H54 (cell line): ENCODE measurements at places on chromosomes 13 and 19.

GRCh38 chr19:18001777-18002345 is 6.1 kb upstream of the ARRDC2 start:
- no peak for DNase-seq

- DNase-seq, result no peak
These were observed 4.8 kb downstream of the PPP6R1 start for GRCh38 chr19:55253842-55254624.

DNA sequence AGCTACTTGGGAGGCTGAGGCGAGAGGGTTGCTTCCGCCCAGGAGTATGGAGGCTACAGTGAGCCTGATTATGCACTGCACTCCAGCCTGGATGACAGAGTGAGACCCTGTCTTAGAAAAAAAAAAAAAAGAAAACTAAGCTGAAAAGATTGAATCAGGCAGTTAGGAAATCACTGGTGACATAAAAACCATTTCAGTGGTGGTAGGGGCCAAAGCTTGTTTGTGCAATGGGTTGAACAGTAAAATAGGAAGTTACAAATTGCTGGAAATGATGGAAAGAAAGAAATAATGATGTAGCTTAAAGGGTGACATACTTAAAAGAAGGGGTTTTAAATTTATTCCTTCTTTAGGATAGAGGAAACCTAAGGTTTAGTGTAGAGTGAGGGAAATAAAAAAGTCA is 4.8 kb upstream of the OXGR1 start:
- DNase-seq, result no peak

DNA sequence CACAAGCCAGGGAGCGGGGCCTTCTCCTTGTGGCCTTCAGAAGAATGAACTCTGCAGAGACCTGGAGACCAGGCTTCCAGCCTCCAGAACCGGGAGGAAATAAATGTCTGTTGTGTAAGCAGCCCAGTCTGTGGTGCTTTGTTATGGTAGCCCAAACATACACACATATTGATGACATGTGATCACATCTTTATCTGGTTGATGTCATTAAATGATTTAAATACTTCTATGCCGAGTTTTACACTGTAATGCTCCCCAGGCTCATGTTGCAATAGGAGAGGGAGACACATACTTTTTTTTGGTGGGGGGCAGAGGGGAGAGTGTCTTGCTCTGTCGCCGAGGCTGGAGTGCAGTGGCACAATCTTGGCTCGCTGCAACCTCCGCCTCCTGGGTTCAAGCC is 188.0 kb upstream of the IRS2 start:
- DNase-seq, result no peak

GRCh38 chr19:40625406-40626120 is 24.4 kb downstream of the LTBP4 start:
- DNase-seq, result no peak

DNA sequence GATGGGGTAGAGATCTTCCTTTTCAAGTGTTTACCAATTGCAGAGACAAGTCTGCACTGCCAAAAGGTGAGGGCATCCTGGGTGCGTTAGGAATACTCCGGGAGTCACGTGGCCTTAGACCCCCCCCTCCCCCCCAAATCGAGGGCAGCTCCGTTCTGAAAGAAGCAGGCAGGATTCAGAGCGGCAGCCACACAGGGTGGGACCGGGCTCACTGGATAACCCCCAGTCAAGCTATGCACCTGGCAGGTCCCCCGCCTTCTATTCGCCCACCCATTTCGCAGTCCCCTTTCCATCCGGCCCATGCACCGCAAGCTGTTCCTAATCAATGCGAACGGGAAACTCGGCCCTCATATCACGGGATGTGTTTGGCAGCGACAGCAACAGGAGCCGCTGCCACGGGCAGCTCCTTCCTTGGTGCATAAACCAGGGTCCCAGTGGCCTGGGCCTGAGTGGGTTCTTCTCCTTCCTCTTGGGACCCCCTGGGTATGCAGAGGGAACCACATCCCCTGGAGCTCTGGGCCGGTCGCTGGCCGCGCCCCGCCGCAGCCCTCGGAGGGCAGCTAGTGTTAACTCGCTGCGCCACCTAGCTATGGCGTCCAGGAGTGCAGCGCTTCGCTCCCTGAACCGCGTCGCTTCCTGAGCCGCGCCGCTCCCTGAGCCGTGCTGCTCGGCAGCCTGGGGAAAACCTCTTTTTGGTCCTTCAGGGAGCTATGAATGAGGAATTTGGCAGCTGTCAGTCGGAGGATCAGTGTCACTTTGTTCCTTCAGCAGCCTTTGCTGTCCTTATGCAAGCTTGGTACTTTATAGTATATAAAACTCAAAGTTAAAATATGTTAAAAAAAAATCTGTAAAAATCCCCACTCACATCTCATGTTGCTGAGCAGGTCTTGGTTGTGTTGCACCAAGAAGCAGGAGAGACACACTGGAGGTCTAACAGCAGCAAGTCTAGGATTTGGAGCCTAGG is 41.4 kb downstream of the LYL1 start:
- peak; percentile 78 for DNase-seq

DNA sequence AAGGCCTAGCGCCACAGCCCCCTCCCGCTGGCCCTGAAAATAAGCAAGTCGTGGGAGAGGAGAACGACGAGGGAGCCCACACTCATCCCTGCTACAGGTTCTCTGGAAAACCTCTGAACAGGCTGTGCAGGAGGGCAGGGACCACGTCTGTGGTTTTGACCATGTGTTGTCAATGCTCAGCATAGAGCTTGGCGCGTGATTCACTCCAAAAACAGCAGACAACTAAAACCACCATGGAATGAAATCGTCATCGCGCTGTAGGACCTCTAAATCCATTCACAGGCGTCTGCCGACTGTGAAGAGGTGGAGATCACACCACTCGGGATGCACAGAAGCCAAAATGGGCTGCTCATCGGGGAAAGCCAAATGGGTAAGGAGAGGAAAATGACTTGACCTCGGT is 121.3 kb downstream of the COL4A1 start:
- no peak for DNase-seq

- no peak for DNase-seq
These were observed at the start of gene OR7D4 for GRCh38 chr19:9219489-9219888. OR7D4 (minus strand) TSS chr19:9219589; CDS start chr19:9214837, 4,752 bp downstream.

DNA sequence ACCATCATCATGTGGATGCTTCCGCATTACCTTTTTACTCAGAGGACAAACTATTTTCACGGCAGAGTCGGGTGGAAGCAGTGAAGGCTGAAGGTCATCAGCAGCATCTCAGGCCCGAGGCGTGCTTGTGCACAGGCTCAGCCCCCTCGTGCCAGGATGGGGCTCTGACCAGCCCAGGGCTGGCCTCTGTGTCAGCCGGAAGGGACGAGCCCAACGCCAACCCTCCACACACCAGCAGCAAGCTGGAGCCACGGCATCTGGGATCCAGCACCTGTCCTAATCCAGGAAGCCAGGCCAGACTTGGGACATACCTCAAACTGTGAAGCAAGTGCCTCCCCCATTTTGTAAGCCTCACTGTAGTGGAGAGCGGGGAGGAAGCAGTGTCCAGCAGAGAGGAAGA is 11.1 kb downstream of the MICOS13 start:
- no peak for DNase-seq

DNA sequence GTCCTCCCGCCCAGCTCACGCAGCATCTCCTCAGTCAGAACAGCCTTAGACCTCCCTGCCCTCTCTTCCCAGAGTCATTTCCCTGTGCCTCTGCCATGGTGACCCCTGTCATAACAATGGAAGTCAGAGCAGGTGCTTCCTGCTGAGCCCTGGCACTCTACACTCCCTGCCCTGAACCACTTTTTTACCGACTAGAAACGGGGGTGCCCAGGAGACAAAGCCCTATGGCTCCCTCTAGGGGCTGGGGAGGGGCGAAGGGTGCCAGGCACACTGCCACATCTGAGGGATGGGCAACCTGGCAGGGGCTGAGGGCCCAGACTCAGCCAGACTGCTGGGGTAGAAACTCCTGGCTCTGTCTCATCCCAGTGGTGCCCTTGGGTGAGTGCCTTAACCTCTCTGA is 16.4 kb downstream of the ZNF574 start:
- peak; percentile 68 for DNase-seq

DNA sequence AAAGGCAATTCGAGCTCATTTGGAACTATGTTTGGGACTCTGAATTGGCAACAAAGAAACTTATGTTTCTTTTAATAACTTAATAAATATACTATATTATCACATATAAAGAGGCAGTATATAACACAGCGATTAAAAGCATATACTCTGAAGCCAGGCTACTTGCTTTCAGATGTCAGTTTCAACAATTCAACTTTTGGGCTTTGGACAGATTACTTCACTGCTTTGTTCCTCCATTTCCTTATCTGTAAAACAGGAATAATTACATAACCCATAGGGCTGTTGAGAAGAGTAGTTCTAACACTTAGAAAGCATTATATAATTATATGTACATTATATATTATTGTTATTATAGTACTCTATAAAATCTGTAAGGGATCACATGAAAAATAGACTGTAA is 107.2 kb downstream of the EDNRB start:
- no peak for DNase-seq

DNA sequence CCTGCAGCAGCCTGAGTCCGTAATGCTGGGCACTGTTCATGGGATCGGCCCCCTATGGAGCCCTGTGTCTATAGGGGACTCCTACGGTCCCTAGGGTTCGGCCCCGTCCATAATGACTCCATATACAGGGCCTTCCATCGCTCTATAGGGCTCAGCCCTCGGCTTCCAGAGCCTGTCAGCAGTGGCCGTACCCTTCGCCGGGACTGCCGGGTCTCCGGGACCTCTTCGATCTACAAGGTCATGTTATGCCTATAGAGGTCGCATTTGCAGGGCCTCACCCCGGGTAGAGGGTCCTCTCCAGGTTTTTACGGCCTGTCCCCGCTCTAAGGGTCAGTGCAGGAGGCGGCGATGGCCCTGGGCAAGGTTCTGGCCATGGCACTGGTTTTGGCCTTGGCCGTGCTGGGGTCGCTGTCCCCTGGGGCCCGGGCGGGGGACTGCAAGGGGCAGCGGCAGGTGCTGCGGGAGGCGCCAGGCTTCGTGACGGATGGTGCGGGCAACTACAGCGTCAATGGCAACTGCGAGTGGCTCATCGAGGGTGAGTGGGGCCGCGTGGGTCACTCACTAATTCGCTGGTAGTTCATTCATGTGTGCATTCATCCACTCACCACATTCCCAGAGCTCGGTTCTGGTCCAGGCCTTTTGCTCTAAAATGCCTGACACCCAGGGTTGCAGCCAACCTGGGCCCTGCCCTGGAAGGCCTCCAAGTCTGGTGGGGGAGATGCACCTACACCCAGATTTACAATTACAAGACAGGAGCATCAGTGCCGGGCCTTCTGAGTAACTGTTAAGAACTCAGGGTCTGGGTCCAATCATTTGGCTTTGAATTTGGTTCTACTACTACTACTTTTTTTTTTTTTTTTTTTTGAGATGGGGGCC is 699 bp downstream of the MEGF8 start:
- DNase-seq, result no peak

DNA sequence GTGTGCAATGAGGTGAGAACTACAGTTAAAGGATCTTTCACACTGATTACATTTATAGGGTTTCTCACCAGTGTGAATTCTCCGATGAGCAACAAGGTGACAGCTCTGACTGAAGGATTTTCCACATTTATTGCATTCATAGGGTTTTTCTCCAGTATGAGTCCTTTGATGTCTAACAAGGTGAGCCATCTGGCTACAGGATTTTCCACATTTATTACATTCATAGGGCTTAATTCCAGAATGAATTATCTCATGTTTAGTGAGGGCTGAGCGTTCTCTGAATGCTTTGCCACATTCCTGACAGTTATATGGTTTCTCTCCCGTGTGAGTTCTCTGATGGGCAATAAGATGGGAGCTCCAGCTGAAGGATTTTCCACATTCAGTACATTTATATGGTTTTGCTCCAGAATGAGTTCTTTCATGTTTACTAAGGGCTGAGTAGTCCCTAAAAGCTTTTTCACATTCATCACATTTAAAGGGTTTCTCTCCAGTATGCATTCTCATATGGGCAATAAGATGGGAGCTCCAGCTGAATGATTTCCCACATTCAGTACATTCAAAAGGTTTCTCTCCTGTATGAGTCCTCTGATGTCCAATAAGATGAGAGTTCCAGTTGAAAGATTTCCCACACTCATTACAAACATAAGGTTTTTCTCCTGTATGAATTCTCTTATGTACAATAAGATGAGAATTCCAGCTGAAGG is 4.4 kb upstream of the C19orf18 start:
- DNase-seq, result no peak

DNA sequence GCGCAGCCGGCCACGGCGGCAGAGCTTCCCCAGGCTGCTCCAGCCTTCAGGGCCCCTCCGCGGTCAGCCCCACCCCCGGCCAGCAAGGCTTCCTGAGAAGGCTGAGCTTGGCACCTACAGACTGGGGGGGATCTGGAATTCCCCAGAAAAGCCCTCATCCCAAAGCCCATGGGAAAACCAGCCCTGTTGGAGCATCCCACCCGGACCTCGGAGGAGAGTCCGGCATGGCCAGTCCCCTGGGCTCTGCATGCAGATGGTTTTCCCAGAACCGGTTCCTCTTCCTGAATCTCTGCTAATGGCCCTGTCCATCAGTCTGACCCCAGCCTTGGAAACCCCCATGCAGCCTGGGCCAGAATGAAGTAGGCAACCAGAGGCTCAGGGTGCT is 10.3 kb downstream of the RASA3 start:
- DNase-seq, result no peak

- DNase-seq, result no peak
These were observed 804 bp downstream of the ZNF708 start for GRCh38 chr19:21328406-21328805.

- DNase-seq, result no peak
These were observed 6.6 kb downstream of the FZR1 start for GRCh38 chr19:3512562-3513228.

DNA sequence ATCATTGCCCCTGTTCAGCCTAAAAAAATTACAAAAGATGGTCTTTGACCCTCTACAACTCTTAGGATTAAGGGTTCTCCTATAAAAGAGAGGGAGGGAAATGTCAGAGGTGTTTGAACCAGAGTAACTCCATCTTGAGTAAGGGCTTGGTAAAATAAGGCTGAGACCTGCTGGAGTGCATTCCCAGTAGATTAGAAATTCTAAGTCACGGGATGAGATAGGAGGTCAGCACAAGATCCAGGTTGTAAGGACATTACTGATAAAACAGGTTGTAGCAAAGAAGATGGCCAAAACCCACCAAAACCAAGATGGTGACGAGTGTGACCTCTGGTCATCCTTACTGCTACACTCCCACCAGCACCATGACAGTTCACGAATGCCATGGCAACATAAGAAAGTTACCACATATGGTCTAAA is 48.7 kb upstream of the ANKRD10 start:
- DNase-seq, result no peak

GRCh38 chr13:39770221-39771090 is 115.0 kb downstream of the COG6 start:
- no peak for DNase-seq
